ENCODE measurements at places on chromosomes 4 and X. TPM values are rescaled to one million over a fixed set of nuclear protein-coding genes. Genes with fewer than 3 reads are reported as not detected.

Gene DOK7
- total RNA-seq, result 0.69 TPM

- H3K4me3 ChIP-seq, result no peak overlapping the region
- no peak overlapping the region for H3K27ac ChIP-seq
- no peaks in the 10 kb centered on the region for H3K4me1 ChIP-seq
These were observed 15.0 kb upstream of the NHSL2 start for GRCh38 chrX:71895607-71896006.

DNA sequence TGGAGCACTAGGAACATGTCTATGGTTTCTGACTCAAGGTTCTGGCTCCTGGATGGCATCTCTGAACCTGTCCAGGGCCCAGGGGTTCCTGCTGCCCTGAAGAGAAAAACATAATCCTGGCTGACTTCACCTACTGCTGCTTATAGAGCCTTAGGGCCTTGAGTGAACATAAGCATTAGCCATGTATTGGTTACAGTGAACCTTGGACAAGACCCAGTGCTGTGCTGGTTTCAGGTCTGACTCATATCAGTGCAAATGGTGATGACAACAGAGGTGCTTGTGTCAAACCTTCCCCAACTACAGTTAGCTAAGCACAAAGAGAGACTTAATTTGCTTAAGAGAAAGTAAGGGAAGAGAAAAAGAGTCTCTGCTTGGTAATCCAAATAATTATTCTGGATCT, 1047.2 kb downstream of the GLUD2 start:
- no peak for DNase-seq
- H3K36me3 ChIP-seq, result no peaks in the 10 kb centered on the region
- no peak overlapping the region for H3K27ac ChIP-seq
- H3K27me3 ChIP-seq, result no peaks in the 10 kb centered on the region

Gene MAGEA8
- not detected for total RNA-seq

- H3K36me3 ChIP-seq, result peaks cover 48% of the 10 kb centered on the region
- H3K4me1 ChIP-seq, result no peaks in the 10 kb centered on the region
- no peaks in the 10 kb centered on the region for H3K27me3 ChIP-seq
- no peak overlapping the region for H3K27ac ChIP-seq
These were observed 66.7 kb downstream of the STAG2 start for GRCh38 chrX:124028182-124028581.

Gene BEX2
- 16.4 TPM for total RNA-seq

GRCh38 chr4:149825336-149825735, 9.7 kb upstream of the IQCM start:
- no peak for DNase-seq
- H3K4me3 ChIP-seq, result no peak overlapping the region
- no peaks in the 10 kb centered on the region for H3K4me1 ChIP-seq
